ENCODE measurements at places on chromosomes 3 and 15.

GRCh38 chr3:125684199-125684598, 88.9 kb upstream of the OSBPL11 start:
- DNase-seq, result no peak

DNA sequence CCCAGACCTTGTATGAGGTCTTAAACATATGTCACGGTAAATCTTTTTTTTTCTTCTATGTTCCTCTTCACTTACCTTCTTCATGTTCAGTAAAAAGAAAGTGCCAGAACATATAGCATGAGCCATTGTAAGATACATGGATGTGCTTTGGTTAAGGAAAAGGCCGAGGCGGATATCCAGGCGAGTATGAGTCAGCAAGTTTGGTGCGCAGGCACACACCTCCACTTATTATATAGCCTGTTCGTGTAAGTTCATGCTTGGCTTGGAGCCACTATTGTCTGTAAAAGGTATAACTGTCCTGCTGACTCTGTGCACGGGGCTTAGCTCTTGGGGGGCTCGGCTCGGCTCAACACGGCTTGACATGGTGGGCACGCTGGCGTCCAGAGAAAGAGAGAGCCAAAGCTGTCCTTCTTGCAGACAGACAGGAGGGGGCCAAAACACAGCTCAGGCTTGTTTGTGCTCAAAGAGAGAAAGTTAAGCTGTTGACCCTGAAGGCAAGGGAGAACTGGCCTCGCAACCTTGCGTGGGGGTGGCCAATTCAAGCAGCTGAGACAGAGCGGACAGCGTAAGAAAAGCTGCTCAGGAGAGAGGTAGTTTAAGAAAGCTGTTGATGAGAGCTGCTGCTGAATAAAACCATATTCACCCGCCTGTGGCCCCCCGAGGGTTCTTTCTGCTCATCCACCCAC, 251.2 kb downstream of the SLC9A9 start:
- DNase-seq, result no peak

- peak; percentile 35 for DNase-seq
Measured at GRCh38 chr15:68278345-68278594, 725 bp downstream of the FEM1B start.

- peak; percentile 29 for DNase-seq
Measured at GRCh38 chr3:22117751-22118346, 366.8 kb upstream of the ZNF385D start.

- DNase-seq, result no peak
Measured at GRCh38 chr15:79132770-79133169, 42.2 kb upstream of the RASGRF1 start.

GRCh38 chr15:78329625-78330024, 10.5 kb upstream of the CRABP1 start:
- DNase-seq, result no peak

DNA sequence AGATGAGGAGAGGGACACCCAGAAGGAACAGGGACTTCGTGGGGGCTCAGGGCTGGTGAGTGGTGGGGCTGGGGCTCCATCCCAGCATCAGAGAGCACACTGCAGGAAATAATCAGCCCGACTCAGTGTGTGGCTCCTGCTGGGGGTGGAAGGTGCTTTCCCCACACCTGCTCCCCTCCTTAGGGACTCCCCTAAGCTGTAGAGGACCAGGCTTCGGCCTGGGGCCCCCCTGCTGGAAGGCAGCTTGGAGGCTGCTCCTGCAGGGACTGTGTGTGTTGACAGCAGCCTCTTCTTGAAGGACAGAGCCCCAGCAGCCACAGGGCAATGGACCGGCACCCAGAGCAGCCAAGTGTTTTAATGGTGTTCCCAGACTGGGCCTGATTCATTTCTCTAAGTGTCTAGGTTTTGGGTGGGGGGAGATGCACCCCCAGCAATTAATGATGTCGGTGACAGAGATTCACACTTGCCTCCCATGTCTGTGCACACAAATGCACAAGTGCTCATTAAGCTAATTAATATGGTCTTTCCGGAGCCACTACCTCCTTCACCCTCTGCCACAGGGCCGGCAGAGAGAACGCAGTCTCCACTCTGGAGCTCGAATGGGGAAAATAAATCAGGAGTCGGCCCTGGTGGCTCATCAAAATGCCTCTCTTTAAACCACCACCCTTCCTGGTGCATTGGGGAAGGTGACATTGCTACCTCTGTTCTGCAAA, 16.9 kb upstream of the FGD5 start:
- DNase-seq, result no peak

GRCh38 chr3:174659511-174659910, 199.6 kb upstream of the NAALADL2 start:
- no peak for DNase-seq

GRCh38 chr3:150069633-150070032, 98.9 kb upstream of the PFN2 start:
- DNase-seq, result no peak

DNA sequence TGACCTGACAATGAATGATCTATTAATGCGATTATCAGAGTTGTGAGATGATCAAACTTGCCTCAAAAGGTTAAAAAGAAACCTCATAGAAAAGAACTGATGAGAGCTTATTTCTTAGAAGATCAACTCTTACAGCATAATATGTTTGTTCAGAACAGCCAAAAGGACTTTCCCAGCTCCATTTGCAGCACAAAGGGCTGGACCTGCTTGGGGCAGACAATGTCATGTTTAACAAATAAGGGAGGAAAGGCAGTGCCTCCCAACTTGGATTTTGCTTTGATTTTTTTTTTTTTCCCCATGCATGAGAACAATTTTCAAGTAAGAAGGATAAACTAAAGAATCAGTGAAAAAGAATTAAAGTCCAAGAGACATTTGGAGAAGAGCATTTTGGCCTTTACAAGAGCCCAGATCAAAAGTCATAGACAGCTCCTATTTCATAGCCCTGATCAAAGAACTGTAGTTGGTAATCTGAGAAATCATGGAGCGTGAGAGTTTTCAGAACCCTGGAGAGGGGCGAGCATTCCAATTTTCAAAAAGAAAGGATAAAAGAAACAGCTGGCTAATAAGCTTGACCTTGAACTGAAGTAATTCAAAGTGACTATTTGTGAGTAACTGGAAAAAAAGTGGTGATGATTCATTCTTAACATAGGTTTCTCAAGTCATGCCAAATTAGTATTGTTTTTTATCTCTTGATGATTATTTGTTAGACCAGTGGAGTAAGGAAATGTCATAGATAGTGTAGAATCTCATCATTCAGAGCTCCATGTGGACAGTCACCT, 136.0 kb upstream of the CFAP20DC start:
- DNase-seq, result no peak

- no peak for DNase-seq
Measured at GRCh38 chr3:123520656-123521055, 64.2 kb downstream of the HACD2 start.

DNA sequence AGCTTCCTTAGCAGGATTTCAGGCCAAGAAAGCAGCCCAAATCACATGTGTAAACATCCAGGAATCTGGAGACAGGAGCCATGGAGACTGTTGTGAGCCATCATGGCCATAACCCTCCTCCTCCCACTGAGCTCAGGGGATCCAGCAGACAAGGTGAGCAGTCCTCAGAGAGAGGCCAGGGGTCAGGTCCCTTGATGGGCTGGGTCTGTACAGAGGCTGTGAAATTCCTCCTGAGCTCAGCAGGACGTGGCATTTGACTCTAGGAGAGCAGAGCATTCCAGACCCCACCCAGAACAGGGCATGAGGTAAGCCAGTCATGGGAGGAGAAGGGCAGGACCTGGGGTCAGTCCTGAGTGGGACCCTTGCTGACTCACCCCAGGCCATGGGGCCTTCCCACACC, 67.0 kb upstream of the ACAN start:
- DNase-seq, result no peak

GRCh38 chr3:45582430-45582829, 12.1 kb upstream of the LIMD1 start:
- no peak for DNase-seq

- no peak for DNase-seq
Measured at GRCh38 chr3:102132370-102132769, 283.1 kb downstream of the NFKBIZ start.

- no peak for DNase-seq
Measured at GRCh38 chr15:27448986-27449385, 478.0 kb downstream of the GABRG3 start.
